ENCODE measurements at places on chromosomes 16 and 17. TPM values are rescaled to one million over a fixed set of nuclear protein-coding genes. Genes with fewer than 3 reads are reported as not detected.

The TRIM72 gene
- not detected for total RNA-seq

The NPTX1 gene
- 0.38 TPM for total RNA-seq

The HSD17B2 gene
- total RNA-seq, result not detected

The FKBP10 gene
- total RNA-seq, result 0.64 TPM

The BRCA1 gene
- 111 TPM for total RNA-seq

The TBC1D26 gene
- total RNA-seq, result not detected

The CDR2L gene
- total RNA-seq, result 0.07 TPM

The CCL8 gene
- total RNA-seq, result not detected

The NCBP3 gene
- 71.9 TPM for total RNA-seq

The NPIPB6 gene
- total RNA-seq, result 13.8 TPM

The SYCE1L gene
- total RNA-seq, result 5.3 TPM

DNA sequence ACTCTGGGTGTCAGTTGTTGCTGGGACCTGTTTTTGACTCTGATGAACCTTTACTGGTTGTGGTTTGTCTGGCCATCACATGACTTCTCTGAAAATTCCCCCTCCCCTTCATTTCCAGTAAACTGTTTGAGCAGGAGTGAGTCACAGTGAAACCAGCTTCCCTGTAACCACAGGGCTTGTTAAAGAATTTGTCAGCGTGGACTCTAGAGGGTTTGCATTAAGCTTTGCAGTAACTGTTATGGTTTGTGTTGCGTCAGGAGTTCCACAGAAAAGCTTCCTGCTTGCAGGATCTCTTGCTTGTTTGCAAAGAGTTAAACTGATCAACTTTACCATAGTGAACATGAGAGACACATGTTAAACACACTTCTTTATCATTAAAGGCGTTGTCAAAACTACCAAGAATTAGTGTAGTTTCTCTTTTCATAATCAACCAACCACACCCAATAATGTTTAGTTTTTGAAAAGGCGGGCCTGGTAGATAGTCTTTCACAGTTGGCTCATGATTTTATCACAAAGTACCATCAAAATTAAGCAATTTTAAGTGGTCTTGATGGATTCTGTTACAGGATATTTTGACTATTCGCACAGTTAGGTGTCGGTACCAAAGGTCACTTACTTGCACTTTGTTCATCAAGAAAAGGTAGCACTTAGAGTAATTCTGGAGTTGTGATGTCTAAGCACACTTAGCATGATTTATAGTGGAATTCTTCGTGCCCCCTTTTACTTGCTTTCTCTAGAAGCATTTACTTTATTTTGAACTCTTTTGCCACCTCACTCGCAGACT lies 79.3 kb downstream of the VMP1 start:
- H3K36me3 ChIP-seq, result no peaks in the 10 kb centered on the region
- H3K27me3 ChIP-seq, result no peaks in the 10 kb centered on the region
- H3K27ac ChIP-seq, result peak overlapping the region; percentile 99
- H3K4me1 ChIP-seq, result peaks cover 32% of the 10 kb centered on the region

GRCh38 chr16:85833219-85833920 lies 33.9 kb downstream of the COX4I1 start:
- H3K4me3 ChIP-seq, result no peak overlapping the region
- no peak for DNase-seq
- H3K4me1 ChIP-seq, result peaks cover 11% of the 10 kb centered on the region

- peaks cover 11% of the 10 kb centered on the region for H3K27me3 ChIP-seq
- no peaks in the 10 kb centered on the region for H3K4me1 ChIP-seq
- H3K36me3 ChIP-seq, result no peaks in the 10 kb centered on the region
- no peak overlapping the region for H3K4me3 ChIP-seq
- H3K27ac ChIP-seq, result no peak overlapping the region
These were observed 4.5 kb downstream of the NXPH3 start for GRCh38 chr17:49580055-49580721.

DNA sequence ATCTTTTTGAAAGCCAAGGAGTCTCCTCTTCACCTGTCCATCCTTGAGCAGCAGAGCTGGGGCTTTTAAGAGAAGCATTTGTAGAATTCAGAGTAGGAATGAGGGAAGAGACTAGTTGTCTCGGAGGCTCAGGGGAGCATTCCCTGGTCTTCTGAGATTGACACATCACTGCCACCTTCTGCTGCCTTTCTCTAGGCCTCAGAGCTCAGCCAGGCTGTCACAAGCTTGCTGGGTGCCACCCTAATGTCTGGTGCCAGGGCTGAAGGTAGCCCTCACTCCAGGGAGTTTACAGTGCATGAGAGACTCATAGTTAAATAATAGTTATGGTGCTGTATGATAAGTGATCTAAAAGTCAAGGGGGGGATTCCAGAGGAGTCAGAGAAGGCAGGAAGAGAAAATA lies 39.7 kb downstream of the B9D1 start:
- H3K27me3 ChIP-seq, result no peaks in the 10 kb centered on the region
- H3K36me3 ChIP-seq, result peaks cover 7% of the 10 kb centered on the region
- no peak for DNase-seq
- H3K4me1 ChIP-seq, result no peaks in the 10 kb centered on the region
- no peak overlapping the region for H3K4me3 ChIP-seq

GRCh38 chr16:66950437-66950836 lies 10.6 kb upstream of the CES3 start:
- DNase-seq, result no peak
- H3K4me1 ChIP-seq, result peaks cover 18% of the 10 kb centered on the region
- peaks cover 10% of the 10 kb centered on the region for H3K36me3 ChIP-seq
- H3K27ac ChIP-seq, result no peak overlapping the region

- peak overlapping the region; percentile 31 for H3K27ac ChIP-seq
- H3K4me3 ChIP-seq, result peak overlapping the region; percentile 23
- peaks cover 12% of the 10 kb centered on the region for H3K4me1 ChIP-seq
- H3K27me3 ChIP-seq, result no peaks in the 10 kb centered on the region
- DNase-seq, result no peak
These were observed 335.3 kb upstream of the TBX2 start for GRCh38 chr17:61064087-61064951.

GRCh38 chr16:89561142-89561883 lies 831 bp downstream of the RPL13 start:
- H3K4me3 ChIP-seq, result peak overlapping the region; percentile 89
- H3K27ac ChIP-seq, result peak overlapping the region; percentile 77
- peaks cover 23% of the 10 kb centered on the region for H3K36me3 ChIP-seq
- peaks cover 39% of the 10 kb centered on the region for H3K4me1 ChIP-seq
- DNase-seq, result no peak
- H3K27me3 ChIP-seq, result no peaks in the 10 kb centered on the region

DNA sequence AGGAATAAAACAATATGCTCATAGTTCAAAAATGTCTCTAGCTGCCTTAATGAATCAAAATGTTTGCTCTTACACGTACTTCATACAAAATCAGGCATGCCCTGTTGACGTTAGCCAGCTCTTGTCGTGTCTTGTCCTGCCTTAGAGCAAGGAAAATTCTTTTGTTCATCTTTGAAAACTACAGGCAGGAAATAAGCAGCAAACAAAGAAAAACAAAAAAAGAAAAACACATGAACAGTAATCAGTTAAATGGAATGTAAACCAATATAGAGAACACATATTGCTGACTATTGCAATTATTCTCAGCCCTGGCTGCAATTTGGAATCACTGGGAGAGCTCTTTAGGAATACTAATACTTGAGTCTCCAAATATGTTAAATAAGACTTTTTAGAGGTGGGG lies 1.7 kb downstream of the CAPNS2 start:
- H3K36me3 ChIP-seq, result no peaks in the 10 kb centered on the region
- no peaks in the 10 kb centered on the region for H3K4me1 ChIP-seq
- DNase-seq, result no peak

GRCh38 chr17:45666641-45667040 lies 117.5 kb upstream of the CRHR1 start:
- peak; percentile 28 for DNase-seq
- no peaks in the 10 kb centered on the region for H3K36me3 ChIP-seq
- no peaks in the 10 kb centered on the region for H3K4me1 ChIP-seq
- peaks cover 18% of the 10 kb centered on the region for H3K27me3 ChIP-seq

GRCh38 chr16:1620391-1620790 lies 8.2 kb downstream of the CRAMP1 start:
- peak; percentile 64 for DNase-seq
- H3K36me3 ChIP-seq, result peaks cover 5% of the 10 kb centered on the region
- H3K4me1 ChIP-seq, result peaks cover 34% of the 10 kb centered on the region

DNA sequence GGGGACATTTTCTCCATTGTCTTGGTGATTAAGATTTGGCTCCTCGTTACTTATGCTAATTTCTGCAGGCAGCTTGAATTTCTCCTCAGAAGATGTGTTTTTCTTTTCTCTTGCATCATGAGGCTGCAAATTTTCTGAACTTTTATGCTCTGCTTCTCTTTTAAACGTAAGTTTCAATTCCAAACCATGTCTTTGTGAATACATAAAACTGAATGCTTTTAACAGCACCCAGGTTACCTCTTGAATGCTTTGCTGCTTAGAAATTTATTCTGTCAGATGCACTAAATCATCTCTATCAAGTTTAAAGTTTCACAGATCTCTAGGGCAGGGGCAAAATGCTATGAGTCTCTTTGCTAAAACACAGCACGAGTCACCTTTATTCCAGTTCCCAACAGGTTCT lies 19.4 kb downstream of the ARHGAP44 start:
- no peak overlapping the region for H3K4me3 ChIP-seq
- no peak overlapping the region for H3K27ac ChIP-seq
- no peaks in the 10 kb centered on the region for H3K4me1 ChIP-seq
- peaks cover 9% of the 10 kb centered on the region for H3K36me3 ChIP-seq
- no peak for DNase-seq

- H3K36me3 ChIP-seq, result no peaks in the 10 kb centered on the region
- H3K27ac ChIP-seq, result no peak overlapping the region
- H3K4me1 ChIP-seq, result no peaks in the 10 kb centered on the region
These were observed 47.8 kb downstream of the TNFRSF13B start for GRCh38 chr17:16923904-16924695.

DNA sequence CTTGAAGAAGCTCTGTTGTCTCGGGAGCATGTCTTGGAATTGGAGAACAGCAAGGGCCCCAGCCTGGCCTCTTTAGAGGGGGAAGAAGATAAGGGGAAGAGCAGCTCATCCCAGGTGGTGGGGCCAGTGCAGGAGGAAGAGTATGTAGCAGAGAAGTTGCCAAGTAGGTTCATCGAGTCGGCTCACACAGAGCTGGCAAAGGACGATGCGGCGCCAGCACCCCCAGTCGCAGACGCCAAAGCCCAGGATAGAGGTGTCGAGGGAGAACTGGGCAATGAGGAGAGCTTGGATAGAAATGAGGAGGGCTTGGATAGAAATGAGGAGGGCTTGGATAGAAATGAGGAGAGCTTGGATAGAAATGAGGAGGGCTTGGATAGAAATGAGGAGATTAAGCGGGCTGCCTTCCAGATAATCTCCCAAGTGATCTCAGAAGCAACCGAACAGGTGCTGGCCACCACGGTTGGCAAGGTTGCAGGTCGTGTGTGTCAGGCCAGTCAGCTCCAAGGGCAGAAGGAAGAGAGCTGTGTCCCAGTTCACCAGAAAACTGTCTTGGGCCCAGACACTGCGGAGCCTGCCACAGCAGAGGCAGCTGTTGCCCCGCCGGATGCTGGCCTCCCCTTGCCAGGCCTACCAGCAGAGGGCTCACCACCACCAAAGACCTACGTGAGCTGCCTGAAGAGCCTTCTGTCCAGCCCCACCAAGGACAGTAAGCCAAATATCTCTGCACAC lies 21.2 kb downstream of the AKAP1 start:
- H3K27me3 ChIP-seq, result no peaks in the 10 kb centered on the region
- peaks cover 2% of the 10 kb centered on the region for H3K4me1 ChIP-seq
- no peak overlapping the region for H3K4me3 ChIP-seq
- no peaks in the 10 kb centered on the region for H3K36me3 ChIP-seq
- DNase-seq, result no peak

- H3K4me1 ChIP-seq, result no peaks in the 10 kb centered on the region
- H3K27ac ChIP-seq, result no peak overlapping the region
- no peaks in the 10 kb centered on the region for H3K36me3 ChIP-seq
- H3K27me3 ChIP-seq, result peaks cover 51% of the 10 kb centered on the region
- no peak for DNase-seq
- H3K4me3 ChIP-seq, result no peak overlapping the region
These were observed 71.5 kb upstream of the MPHOSPH6 start for GRCh38 chr16:82241469-82242052.

DNA sequence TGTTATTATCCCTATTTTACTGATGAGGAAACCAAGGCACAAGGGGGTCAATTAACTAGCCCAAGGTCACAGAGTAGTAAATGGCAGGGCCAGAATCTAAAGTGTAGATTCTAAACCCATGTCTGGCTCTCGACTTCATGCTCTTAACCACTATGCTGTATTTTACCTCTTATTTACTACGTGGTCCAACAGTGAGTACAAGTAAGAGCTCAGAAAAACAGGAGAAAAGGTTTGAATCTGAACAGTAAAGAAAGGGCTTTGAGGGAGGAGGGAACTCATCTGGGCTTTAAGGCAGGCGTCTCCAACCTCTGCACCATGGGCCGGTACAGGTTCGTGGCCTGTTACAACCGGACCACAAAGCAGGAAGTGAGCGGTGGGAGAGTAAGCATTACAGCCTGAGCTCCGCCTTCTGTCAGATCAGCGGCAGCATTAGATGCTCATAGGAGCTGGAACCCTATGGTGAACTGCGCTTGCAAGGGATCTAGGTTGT lies 62.9 kb downstream of the SMURF2 start:
- peak; percentile 81 for DNase-seq
- no peaks in the 10 kb centered on the region for H3K27me3 ChIP-seq
- H3K4me3 ChIP-seq, result peak overlapping the region; percentile 67
- H3K36me3 ChIP-seq, result peaks cover 10% of the 10 kb centered on the region
- H3K27ac ChIP-seq, result peak overlapping the region; percentile 92

- no peaks in the 10 kb centered on the region for H3K27me3 ChIP-seq
- H3K36me3 ChIP-seq, result no peaks in the 10 kb centered on the region
- no peak for DNase-seq
- H3K4me1 ChIP-seq, result peaks cover 40% of the 10 kb centered on the region
- no peak overlapping the region for H3K27ac ChIP-seq
These were observed 34.4 kb downstream of the NFAT5 start for GRCh38 chr16:69600202-69600601.

DNA sequence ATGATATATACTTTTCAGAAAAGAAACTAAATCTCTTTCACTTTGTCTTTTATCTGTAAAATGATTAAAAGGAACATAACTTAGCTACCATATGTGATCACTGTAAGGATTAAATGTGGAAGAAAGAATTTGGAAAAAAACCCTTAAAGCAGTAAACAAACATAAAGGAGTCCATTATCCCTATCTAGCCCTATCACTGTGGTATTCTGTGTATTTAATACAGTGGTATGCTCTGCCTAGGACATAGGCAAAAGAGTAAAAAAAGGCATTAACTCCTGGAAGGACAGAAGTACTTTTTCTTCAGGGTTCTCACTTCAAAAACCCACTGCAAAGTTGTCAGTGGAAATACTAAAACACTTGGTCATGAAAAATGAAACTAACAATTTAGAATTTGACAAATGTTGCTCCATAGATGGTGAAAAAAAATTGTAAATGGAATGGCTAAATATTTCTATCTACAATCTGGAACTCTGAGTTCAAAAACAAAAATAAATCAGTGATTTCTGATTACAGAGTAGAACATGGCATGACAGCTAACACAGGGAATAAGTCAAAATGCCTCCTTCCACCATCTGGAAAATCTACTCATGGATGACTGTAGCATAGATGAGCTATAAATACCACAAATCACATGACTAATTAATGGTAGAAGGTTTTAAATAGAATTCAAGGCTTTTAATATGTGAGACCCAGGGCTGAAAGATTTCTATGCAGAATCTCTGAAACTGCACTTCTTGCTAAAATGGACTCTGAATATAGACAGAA lies 140.1 kb downstream of the ITFG1 start:
- no peak for DNase-seq
- no peaks in the 10 kb centered on the region for H3K27me3 ChIP-seq
- H3K36me3 ChIP-seq, result peaks cover 14% of the 10 kb centered on the region
- H3K27ac ChIP-seq, result no peak overlapping the region
